D341Med (cell line): ENCODE measurements at places on chromosomes 4 and X.

- DNase-seq = no peak
Observed at GRCh38 chrX:10197279-10198210, 40.8 kb downstream of the CLCN4 start.

DNA sequence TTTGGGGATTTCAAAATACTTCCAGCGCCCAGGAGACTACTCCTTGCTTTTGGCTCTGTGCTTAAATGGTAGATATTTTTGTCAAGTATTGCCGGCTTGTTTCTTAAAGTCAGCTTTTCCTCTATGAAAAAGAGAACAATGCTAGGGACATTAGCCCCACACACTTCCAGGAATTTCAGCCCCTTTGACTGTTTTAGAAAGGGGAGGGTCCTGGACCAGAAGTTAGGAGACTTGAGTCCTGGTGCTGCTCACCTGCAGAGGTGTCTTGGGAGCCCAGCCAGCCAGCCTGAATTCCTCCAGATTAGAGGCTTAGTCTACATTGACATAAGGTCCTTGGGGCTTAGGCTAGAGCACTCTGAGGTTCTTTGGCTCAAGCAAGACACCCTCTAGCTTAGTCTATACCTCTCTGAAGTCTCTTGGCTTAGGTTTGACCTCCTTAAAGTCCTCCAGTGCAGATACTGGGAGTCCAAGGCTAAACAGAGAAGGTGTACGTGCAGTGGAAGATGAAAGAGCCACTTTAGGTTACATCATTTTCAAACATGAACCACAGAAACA lies 1.6 kb upstream of the SETD7 start:
- peak; percentile 67 for DNase-seq

- DNase-seq = peak; percentile 27
Observed at GRCh38 chr4:166501941-166502382, 628.9 kb downstream of the TLL1 start.

DNA sequence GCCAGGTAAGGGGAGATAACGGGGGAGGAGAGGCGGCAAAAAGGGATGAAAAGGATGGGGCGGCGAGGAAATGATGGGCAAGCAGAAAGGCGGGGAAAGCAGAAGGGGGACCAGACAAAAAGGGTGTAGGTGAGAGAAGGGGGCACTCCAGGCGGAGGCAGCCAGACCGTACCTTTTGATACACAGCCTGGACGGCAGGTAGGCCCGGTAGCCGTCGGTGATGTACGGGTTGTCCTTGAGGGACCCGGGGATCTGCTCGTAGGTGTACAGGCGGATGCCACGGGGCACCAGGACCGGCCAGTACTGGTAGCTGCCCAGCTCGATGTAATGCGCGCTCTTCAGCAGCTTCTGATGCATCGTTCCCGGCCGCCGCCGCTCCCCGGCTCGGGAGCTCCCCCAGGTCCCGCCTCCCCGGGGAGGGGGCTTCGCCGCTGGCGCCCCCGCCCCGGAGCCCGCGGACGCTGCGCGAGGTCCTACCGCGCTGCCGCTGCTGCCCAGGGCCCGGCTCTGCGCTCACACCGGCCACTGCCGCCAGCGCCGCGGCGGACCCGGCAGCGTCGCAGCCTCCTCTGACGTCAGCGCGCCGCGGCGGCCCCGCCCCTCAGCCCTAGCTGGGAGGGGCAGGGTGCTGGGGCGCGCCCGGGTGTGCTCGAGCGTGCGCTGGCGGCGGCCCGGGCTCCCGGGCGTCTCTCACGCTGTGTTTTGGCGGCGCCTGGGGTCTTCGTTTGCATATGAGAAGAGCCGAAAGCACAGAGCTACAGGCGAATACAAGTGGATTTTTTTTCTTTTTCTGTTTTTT lies at the start of gene PAQR3:
TSS of gene PAQR3 (minus strand) at position 571 of the 799 bp plus-strand sequence. CDS start at position 357, 214 bp downstream.
- peak; percentile 99 for DNase-seq

- no peak for DNase-seq
Observed at GRCh38 chr4:20528508-20528907, 171.8 kb upstream of the PACRGL start.

DNA sequence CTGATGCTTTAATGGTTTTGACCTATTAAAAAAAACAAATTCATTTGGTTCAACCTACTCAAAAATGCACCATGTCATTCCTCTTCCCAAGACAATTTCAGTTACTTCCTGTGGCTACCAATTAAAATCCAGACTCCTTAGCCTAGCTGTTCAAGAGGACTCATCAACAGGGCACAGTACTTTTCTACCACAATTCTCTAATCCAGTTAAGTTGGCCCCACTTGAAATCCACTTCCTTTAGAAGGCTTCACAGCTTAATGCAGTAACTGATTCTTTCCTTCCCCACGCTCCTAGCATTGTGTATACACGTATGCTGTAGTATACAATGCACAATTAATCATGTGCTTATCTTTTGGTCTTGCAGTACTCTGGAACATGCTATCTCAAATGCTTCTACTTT lies 129.8 kb downstream of the UGT8 start:
- no peak for DNase-seq

DNA sequence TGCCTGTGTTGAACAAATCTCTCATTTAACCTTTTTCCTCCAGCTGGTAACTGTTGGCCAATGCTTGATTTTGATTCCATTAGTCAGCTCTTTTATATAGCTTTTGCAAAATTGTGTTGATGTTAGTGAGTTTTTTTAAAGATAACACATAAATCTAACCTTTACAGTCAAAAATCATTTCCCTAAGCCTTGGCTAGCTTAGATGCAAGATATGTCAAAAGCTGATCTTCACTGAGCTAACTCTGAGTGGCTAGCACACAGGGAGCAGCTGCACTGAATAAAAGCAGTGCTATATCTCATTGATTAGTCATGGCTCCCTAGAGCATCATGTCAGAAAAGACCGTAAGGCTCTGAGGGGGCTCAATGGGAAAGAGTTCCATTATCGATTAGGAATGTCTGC lies 78.7 kb downstream of the PPARGC1A start:
- DNase-seq = no peak

GRCh38 chr4:46856333-46856732 lies 52.7 kb downstream of the COX7B2 start:
- DNase-seq = no peak

- DNase-seq = no peak
Observed at GRCh38 chr4:59565836-59566235, 1634.3 kb upstream of the ADGRL3 start.

DNA sequence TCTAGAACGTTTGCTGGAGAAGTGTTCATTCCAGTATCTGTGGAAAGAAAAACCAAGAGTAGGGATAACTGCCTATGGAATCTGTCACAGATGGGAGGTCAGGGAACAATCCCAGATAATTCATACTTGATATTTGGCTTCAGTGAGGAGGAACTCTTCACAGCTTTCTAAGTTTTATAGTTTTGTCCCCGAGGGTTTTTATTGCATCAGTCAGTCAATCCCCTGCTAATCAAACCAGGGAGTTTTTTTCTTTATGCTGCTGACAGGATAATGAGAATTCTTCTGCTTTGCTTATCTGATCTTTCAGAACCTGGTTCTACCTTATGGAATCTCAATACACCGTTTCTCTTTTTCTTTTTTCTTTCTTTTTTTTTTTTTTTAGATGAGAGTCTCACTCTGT lies 633 bp upstream of the TRIML2 start:
- DNase-seq = no peak

DNA sequence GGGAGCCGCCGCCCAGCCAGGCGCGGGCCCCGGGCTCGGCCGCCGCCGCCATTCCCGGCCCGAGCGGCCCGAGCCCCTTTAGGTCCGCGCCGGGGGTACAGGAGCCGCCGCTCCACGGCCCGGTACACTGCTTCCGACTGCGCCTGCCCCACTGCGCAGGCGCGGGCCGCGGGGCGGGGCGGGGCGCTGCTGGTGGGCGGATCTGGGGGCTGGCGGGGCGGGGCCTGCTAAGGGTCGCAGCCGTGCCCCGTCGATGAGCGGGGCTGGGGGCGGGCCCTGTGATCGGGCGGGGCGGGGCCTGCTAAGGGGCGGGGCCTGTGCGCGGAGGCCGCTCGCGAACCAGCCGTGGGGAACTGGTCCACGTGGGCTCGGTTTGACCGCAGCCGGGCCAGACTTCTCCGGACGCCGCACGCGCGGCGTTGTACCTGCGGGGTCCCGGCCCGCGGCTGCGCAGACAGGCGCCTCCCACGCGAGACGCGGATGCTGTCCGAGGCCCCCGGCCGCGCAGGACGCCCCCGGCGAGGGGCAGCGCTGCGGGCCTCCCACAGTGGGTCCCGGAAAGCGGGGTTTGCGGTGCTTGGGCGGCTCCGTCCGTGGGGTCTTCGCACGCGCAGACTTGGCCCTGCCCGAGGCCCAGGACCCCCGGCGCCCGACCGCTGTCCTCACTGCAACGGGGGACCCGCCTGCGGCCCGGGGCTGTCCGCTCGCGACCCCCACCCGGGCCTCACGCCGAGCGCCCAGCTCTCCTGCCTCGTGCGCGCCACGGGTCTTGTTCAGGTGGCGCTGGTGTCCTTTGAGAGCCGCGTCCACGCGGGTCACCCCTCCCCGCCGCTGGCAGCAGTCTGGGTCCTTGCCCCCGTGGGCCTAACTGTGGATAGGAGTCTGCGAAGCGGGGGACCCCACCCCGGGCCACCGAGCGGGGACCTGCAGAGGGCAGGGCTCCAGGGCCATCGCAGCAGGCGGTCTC lies at the start of gene DGKQ:
TSS of gene DGKQ (minus strand) at position 139 of the 967 bp plus-strand sequence. CDS start at position 52, 87 bp downstream.
- DNase-seq = peak; percentile 99

GRCh38 chr4:164402554-164402953 lies 351.4 kb upstream of the SMIM31 start:
- no peak for DNase-seq

DNA sequence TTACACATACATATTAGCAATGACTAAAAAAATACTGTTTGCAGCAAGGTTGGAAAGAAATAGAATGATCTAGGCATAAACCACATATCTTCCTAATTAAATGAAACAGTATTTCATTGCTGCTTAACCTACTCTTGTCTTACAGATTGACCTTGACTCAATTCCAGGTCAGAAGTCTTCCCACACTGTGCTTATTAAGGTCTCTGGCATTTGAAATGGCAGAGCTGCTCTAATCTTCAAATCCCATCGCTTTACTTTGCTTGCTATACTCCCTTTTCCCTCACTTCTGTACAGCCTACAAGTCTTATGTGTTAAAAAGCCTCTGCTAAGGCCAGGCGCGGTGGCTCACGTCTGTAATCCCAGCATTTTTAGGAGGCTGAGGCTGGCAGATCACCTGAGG lies 424.5 kb downstream of the RPA4 start:
- DNase-seq = no peak

DNA sequence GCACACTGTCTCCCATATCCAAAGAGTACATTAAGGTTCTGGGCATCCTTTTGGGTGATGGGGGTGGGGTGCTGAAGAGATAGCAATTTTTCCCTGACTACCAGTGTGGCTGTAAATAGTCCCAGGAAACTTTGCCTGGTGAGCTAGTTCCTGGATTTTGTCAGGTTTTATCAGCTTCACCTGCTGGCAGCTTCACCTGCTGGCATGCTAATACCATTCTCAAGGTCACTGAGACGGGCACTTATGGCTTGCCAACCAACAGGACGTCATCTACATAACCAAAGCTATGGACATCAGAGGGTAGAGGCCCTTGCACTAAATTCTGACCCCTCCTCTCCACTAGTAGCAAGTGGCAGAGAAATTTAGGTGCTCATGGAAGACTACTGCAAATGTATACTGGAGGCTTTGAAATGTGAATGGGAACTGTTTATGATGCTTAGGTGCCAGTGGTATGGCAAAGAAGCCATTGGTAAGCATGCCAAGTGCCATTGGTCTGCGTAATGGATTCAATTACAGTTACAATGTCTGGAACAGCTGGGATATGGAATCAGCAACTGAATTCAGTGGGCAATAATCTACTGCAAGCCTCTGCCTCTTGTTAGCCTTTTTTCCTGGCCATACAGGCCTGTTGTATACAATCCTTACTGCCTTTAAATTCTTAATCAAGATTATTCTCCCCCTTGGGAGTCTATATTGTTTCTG lies 71.6 kb upstream of the SH3RF1 start:
- no peak for DNase-seq

- no peak for DNase-seq
Observed at GRCh38 chr4:2954358-2955185, 8.6 kb downstream of the NOP14 start.

- DNase-seq = no peak
Observed at GRCh38 chr4:74624351-74625151, 169.8 kb downstream of the BTC start.

DNA sequence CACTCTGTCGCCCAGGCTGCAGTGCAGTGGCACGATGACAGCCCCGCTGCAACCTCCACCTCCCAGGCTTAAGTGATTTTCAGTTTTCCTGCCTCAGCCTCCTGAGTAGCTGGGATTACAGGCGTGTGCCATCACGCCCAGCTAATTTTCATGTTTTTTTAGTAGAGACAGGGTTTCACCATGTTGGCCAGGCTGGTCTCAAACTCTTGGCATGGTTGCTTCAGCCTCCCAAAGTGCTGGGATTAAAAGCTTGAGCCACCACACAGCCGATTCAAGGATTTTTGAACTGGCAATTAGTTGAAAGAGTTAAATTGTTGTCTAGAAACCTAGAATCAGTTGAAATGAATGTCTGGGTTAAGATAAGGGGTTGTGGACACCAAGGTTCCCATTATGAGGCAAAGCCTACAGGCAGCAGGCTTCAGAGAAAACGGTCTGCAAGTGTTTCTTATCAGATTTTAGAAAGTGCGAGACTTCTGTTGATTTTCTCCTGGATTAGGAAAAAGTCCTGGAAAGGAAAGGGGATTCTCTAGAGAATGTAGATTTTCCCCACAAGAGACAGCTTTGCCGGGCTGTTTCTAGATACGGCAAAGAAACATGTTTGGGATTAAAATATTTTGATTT lies 8.3 kb upstream of the CCNI start:
- no peak for DNase-seq

DNA sequence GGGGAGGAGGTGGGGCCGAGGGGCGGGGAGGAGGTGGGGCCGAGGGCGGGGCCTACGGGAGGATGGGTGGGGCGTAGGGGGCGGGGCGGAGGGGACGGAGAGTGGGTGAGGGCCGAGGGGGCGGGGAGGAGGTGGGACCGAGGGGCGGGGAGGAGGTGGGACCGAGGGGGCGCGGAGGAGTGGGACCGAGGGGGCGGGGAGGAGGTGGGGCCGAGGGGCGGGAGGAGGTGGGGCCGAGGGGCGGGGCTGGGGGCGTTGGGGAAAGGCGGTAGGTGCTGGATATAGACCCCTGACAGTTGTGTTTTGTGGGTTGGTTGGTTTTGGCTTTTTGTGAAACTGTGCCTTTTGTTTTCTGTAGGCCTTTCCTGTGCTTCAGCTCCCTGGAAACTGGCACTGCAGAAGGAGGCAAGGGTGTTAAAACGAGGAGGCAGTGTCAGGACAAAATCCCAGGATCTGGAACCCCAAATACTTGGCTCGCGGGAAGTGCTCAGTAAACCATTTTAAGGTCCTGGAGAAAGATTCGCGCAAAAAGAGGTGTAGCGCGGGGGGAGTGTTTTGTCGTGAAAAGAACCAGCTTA lies 580 bp upstream of the MMGT1 start:
- DNase-seq = peak; percentile 89
